ENCODE measurements at places on chromosomes 2 and 18. TPM values are rescaled to one million over a fixed set of nuclear protein-coding genes. Genes with fewer than 3 reads are reported as not detected.

DNA sequence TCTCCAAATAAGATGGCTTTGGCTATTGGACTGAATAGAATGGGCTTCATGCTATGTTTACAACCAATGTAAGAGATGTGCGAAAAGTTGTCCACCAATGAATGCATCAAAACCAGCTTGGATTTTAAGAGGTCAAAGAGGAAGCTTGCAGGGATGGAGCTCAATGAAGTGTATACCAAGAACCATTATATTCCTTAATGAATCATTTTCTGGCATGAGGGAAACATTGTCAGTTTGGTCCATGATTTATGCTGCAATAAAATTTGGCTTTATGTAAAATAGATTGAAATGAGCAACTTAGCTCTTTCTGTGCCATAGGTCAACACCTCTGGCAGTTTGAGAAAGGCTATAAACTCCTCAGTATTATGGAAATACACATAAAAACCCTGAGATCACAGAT, 107.3 kb downstream of the SH3BP4 start:
- ATAC-seq, result no peak

- ATAC-seq, result no peak
Observed at GRCh38 chr2:189533288-189534035, 47.1 kb downstream of the SLC40A1 start.

The TSN gene
- total RNA-seq, result 29.9 TPM

GRCh38 chr2:216777637-216778273, 82.1 kb downstream of the TNP1 start:
- no peak for ATAC-seq

All from gastroesophageal sphincter (tissue), 4 donors.